Panc1 (cell line): ENCODE measurements at places on chromosomes 6 and 20. TPM values are rescaled to one million over a fixed set of nuclear protein-coding genes. Genes with fewer than 3 reads are reported as not detected.

GRCh38 chr6:114020196-114020595 lies 49.2 kb upstream of the HDAC2 start:
- DNase-seq: no peak

- DNase-seq: no peak
Measured at GRCh38 chr20:52003415-52003814, 188.2 kb downstream of the ZFP64 start.

DNA sequence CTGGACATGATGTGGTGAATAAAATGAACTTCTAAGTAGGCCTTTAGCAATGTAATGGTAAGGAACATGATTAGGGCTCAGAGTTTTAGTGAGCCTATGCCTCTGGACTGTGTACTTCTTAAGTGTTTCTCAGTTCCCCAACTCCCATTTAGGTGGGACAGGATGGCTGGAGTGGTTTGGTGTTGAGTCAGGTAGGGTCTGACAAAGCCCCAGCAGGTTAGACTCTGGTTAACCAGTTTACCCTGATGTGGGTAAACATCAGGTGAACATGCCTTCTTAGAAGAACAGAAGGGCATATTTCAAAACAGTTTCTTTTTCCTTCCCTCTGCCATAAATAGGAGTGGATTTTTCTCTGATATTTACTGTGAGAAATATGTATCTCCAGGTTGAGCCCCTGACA lies 1548.7 kb downstream of the GRIK2 start:
- DNase-seq: no peak

DNA sequence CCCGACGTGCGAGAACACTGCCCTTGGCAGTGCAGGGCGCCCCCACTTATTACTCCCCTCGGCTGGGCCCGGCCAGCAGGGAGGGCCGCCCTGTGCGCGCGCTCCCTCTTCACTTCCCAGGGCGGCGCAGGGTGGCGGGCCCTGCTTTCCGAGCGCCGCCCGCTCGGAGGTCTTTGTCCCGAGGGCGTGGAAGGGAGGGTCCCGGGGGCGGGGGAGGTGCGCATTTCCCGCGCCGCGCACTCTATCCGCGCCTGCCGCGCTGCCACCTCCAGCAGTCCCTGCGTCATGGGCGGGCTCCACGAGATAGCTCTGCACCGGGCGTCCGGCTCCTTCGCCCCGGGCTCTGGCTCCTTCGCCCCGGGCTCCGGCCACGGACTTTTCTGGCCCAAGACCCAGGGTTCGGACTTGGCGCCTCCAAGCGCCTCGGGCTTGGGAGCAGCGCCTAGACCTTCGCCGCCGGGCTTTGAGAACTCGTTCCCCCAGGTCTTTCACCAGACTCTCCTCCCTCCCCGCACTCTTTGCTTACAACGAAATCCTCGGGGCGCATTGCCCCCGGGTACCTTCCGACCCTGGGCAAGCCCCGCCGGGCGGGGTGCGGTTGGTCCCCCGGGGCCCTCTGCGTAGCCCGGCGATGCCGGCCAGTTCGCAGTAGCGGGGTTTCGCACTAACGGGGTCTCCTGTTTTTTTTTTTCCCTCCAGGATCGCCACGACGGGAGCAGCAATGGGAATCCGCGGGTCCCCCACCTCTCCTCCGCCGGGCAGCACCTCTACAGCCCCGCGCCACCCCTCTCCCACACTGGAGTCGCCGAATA lies 1.6 kb downstream of the TFAP2C start:
- DNase-seq: no peak

DNA sequence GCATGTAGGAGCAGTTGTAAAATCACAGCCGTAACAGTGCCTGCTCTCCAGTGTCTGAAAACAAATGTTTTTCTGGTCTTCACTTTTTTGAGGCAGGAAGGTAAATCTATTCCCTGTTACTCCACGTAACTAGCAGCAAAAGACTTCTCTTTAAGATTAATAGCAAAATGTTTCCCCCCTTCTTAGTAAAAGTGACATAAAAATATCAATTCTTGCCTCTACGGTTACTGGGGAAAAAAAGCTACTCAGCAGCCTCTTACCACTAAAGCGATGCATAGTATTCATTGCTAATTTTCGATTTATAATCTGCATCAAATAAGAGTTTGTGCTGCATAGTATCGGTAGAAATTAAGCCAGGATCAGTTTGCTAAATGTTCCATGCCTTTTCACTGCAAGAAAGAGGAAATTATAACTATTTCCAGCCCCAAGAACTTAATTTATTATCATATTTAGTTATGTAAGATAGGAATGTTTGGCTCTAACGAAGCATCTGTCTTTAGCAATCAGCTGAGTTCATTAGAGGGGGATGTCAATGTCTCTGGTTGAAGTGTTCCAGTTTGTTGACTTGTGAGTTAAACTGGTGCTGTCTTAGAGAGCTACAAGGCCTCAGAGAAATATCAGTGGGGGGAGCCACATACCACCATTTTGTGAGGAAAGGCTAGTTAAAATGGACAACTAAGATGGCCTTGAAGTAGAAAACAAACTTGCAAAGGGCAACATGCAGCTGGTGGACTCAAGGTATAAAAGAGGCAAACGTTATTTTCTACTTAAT lies 617 bp upstream of the TSPYL1 start:
- no peak for DNase-seq

DNA sequence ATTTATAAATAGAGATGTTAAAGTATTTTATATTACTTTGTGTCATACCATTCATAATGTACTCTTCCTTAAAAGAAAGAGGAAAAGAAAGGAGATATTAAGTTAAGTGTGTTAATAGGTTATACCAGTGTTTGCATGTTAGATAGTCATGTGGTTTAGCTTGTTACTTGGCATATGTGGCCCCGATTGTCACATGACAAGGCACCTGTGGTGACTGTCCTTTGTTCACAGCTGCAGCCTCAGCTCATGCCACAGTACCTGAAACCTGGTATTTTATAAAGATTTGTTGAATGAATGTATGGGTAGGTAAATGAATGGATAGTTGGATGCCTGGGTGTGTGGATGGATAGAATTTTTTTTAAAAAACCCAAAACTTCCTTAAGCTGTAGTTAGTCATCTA lies 306.1 kb upstream of the FLRT3 start:
- no peak for DNase-seq

DNA sequence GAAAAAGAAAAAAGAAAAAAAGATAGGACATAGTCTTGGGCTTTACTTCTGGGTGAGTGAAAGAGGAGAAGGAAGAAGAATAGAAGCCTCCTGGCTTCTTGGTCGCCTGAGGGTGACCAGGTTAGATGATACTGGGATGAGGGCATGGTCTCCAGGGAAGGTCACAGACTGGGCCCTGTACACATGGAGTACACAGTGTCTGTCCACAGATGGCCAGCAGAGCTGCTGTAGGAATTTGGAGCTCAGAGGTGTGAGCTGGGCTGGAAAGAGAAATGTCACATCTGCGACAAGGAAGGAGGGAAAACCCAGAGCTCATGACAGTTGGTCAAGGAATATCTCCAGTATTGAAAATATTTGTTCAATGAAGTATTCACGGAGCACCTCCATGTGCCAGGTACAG lies 56.1 kb downstream of the DLGAP4 start:
- DNase-seq: no peak

DNA sequence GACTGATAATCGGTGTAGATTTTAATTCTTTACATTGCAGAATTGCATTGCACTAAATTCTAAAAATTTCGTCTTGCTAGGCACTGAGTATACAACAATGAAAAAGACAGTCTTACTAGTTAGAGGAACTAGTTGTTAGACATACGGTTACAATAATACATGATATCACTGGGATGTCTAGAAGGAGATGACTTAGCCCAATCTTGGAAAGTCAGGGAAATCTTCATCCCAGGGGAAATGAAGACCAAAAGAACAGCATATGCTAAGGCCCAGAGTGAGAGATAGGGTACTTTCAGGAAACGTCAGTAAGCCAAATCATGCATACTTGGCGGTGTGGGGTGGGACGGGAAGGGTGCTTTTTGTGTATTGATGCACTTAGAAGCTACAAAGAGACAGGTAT lies 901 bp downstream of the CEP57L1 start:
- DNase-seq: no peak

GRCh38 chr20:57433657-57434389 lies 42.6 kb downstream of the RBM38 start:
- no peak for DNase-seq

DNA sequence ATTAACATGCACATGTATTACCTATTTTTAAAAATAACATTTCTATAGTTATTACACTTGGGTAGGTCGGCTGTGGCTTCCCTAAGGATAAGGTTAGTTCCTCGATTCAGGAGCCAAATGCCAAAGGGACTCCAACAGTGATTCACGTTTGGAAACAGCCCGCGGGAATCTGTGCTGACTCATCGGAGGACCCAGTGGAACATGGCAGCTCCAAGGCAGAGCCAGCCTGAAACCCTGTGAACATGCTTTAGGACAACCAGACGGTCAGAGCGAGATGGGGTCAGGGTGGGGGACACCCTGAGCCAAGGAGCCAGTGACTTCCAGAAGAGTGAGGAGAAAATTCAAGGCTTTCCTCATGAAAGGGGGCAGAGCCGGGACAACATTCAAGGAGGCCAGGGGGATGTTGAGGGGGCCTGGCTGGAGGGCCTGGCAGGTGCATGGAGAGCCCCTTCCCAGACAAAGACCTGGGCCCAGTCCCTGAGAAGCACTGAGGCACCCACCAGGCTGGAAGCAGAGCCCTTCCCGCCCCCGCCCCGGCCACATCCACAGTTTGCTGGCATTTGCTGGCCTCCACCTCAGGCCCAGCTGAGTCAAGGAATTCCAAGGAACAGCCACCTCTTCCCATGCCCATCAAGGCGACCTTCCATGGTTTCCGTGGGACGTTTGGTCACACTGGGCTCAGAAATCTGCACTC lies 133.2 kb downstream of the SNX5 start:
- peak; percentile 51 for DNase-seq

DNA sequence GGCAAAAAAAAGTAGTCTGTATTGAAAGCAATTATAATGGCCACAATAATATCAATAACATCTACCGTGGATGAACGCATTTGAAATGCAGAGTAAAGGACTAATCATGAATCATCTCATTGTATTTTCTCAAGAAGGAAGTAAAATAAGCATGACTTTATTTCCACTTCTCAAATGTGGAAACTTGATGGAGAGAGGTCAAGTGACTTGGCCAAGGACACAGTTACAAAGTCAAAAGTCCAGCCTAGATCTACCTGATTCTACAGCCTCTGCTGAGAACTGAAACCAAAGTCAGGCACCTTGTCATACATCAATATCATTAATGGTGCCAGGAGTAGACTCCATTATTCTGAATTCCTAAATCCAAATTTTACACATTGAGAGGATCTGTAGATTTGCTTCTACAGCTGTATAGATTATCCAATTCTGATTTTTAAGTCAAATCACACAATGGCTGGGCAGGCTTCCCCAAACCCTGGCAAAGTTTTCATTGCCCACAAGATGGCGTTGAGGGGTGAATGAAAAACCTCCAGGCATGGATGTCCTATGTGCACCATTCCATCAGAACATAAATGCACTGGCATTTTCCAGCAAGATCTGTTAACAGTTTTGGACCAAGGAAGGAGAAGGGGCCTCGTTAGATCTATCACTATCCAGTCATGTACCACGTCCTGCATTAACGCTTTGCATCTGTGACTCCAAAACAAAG lies 423.1 kb downstream of the MAFB start:
- no peak for DNase-seq

DNA sequence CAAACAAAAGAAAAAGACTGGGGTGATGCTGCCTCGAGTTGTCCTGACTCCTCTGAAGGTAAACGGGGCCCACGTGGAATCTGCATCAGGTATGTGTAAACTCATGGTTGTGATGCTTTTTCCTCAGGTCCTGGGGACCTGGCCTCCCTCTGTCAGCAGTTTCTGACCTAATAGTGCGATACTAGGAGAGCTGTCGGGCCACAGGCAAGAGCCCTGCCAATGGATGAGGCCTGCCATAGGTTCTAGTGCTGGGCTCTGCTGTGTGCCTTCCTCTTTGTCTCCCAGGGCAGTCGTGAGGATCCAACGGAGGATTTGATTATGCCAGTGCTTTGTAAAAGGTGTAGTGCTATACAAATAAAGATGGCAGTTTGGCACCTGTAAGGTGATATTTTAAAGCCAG lies 71.2 kb downstream of the ASXL1 start:
- no peak for DNase-seq

GRCh38 chr6:146546443-146547043 lies 2.9 kb downstream of the RAB32 start:
- DNase-seq: peak; percentile 72

DNA sequence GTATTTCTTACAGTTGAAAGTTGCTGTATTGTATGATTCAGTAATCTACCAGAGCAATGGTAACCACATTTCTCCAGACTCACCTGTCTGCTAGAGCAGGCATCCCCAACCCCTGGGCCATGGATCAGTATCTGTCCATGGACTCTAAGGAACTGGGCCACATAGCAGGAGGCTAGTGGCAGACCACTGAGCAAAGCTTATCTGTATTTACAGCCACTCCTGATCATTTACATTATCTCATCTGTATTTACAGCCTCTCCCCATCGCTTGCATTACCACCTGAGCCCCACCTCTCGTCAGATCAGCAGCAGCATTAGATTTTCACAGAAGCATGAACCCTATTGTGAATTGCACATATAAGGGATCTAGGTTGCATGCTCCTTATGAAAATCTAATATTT lies 60.3 kb upstream of the MANEA start:
- DNase-seq: no peak

- peak; percentile 96 for DNase-seq
Measured at GRCh38 chr6:139764498-139764986, 390.1 kb upstream of the CITED2 start.

GRCh38 chr6:116434056-116434725 lies 27.0 kb upstream of the CALHM6 start:
- DNase-seq: no peak

DNA sequence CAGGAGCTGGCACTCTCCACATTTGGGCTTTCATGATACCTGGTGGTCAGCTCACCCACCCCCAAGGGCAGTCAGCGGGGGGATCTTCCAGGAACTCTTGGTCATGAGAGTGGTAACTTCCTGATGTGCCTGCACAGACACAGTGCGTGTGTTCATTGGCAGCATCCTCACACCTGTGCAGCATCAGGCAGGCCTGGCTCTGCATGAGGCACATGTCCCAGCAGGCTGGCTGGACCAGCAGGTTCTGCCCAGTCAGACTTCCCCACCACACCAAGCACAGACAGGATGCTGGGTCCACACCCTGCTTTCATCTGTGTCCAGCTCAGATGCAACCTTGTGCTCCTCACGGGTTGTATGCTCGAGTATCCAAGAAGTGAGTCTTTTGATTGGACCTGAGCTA lies 15.7 kb upstream of the UNC93A start:
- DNase-seq: no peak

GRCh38 chr20:60249436-60249835 lies 291.2 kb downstream of the CDH26 start:
- peak; percentile 52 for DNase-seq

MLN gene
- not detected for total RNA-seq

ASIP gene
- total RNA-seq: not detected

LHFPL5 gene
- not detected for total RNA-seq

RNF144B gene
- 5.6 TPM for total RNA-seq

TMEM151B gene
- total RNA-seq: 0.18 TPM

PPP1R16B gene
- 0.92 TPM for total RNA-seq

CALHM4 gene
- total RNA-seq: not detected
